ENCODE measurements at places on chromosomes 7 and 10.
A peak's percentile ranks its signal among the peaks of the same experiment; 100 is the strongest.

GRCh38 chr10:122995936-122996335 lies 12.7 kb downstream of the IKZF5 start:
- DNase-seq: no peak

DNA sequence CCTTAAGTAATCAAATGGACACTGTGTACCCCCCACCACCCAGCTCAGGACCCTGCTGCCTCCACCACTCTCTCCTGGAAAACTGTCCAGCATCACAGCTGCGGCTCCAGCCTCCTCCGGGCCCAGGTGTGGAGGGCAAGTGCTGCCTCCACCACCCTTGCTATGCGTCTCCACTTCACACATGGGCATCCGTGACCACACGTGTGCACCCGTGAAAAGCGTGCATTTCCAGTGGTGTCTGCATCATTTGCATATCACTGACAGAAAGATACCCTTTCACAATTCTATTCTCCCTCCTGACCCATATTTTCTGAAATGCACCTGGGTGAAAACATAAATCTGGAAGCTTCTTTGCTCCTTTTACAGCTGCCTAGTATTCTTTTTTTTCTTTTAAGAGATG lies 89.7 kb upstream of the PDGFA start:
- no peak for DNase-seq

DNA sequence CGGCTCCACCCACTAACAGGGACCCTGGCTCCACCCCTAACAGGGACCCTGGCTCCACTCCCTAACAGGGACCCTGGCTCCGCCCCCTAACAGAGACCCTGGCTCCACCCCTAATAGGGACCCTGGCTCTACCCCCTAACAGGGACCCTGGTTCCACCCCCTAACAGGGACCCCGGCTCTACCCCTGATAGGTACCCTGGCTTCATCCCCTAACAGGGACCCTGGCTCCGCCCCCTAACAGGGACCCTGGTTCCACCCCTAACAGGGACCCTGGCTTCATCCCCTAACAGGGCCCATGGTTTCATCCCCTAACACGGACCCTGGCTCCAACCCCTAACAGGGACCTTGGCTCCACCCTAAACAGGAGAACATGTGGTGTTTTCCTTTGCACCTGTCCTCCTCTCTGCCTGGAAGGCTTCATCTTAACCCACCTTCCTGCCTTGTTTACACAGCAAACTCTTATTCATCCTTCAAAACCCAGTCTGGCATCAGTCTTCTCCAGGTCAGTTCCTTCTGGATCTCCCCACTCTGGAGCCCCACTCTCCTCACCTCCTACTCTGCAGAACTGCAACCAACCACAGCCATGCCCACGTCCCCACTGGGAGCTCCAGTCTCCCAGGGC lies 58.0 kb downstream of the CHST15 start:
- DNase-seq: no peak

DNA sequence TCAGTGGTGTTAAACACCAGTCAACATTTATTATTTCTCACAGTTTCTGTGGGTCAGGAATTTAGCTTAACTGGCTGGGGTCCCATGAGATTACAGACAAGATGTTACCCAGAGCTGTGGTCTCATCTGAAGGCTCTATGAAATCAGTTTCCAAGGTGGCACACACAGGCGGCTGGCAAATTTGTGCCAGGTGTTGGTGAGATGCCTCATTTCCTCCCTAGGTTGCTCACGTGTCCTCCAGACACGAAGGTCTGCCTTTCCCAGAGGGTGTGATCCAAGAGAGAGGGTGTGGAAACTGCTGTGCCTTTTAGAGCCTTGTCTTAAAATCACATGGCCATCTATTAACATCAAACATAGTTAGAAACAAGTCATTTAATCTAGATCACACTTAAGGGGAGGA lies 209.0 kb downstream of the JCAD start:
- DNase-seq: no peak

DNA sequence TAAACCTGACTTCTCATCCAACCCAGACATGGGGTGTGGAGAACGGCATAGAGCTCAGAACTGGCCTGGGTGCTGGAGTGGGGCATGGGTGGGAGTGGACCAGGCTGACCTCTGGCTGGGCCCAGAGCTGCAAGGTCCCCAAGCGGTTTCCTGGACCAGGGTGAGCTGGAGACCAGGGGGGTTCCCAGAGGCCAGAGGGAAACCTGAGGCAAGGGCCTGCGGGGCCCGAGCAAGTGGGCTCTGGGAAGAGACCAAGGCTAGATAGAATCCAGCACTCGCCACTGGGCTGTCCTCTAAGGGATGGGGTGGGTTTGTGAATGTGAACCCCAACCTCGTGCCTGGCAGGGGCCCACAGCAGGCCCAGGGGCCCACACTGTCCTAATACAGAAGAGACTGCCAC lies 39.4 kb upstream of the RET start:
- DNase-seq: no peak

- no peak for DNase-seq
Observed at GRCh38 chr7:81721437-81721836, 48.4 kb downstream of the HGF start.

DNA sequence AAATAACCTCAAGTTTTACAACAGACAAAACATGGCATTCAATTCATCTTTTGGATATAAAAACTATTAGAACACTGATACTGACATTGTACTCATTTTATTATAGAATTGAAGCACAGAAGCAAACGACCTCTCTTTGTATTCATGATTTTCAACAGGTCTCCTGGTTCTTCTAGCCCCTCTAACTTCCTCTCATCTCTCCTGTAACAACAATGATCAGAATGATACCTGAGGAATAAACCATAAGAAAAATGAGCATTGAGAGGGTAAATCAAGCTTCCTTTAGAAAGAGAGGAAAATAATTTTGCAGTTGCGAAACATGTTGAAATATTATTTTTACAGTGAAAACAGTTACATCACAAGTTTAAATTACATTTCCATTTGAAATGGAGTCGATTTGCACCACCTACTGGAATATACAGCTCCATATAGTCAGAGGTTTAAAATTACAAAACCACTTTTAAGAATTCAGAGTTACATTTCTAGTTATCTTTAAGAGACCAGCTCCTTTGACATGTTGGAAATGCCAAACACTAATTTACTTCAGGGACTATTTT lies 17.5 kb upstream of the TEX36 start:
- no peak for DNase-seq

GRCh38 chr7:94908323-94909178 lies 1.2 kb downstream of the PPP1R9A start:
- DNase-seq: peak; percentile 37

- peak; percentile 58 for DNase-seq
Observed at GRCh38 chr10:93542358-93542791, 24.1 kb upstream of the FFAR4 start.

DNA sequence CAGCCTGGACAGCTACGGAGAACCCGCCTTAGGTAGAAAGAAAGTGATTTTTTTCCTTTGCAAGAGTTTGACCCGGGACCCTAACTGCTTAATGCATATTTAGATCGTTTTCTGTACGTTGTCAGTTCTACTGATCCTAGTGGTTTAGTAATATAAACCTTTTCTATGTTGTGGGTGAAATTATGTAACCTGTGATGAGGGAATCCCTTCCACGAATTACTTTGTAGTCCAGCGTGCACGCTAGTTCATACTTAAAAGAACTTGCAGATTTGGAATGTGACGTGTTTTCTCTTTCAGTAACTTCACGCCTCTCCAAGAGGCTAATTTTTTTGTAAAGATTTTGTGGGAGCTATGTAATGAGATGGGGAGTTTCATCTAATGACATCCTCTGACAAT lies 705 bp downstream of the SLF2 start:
- DNase-seq: no peak

DNA sequence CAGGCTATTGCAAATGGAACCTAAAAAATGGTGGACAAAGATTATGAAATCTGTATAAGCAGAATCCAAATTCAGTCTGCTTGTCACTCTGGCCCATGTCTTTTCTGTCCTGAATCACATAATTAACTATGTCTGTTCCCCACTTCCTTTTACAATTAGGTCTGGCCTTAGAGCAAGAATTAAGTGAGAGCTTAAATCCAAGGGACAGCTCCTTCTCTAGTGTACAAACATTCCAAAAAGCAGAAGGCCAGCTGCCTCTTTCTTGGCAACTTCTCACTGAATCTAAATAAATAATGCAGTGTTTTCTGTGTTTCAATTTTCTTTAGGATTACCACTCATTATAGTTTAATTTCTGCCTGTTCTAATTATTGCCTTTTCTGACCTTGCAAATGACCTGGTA lies 39.3 kb upstream of the NEBL start:
- no peak for DNase-seq

GRCh38 chr10:23516530-23516929 lies 77.7 kb downstream of the OTUD1 start:
- DNase-seq: no peak

DNA sequence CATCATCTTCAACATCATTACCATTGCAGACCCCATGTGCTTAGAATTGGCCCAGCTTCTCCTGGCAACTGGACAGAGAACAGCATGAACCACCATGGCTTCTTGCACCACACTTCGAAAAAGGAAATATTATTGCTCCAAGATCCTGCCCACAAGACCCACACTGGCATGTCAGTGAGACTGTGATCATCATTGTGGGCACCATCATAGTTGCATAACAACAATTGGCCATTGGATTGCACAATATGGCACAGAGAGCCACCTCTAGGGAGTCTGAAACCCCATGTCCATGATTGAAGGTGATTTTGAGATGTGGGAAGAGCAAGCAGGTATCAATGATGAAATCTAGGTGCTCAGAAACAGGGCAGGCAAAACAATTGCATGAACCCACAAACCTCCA lies 918.9 kb downstream of the GRID1 start:
- no peak for DNase-seq

DNA sequence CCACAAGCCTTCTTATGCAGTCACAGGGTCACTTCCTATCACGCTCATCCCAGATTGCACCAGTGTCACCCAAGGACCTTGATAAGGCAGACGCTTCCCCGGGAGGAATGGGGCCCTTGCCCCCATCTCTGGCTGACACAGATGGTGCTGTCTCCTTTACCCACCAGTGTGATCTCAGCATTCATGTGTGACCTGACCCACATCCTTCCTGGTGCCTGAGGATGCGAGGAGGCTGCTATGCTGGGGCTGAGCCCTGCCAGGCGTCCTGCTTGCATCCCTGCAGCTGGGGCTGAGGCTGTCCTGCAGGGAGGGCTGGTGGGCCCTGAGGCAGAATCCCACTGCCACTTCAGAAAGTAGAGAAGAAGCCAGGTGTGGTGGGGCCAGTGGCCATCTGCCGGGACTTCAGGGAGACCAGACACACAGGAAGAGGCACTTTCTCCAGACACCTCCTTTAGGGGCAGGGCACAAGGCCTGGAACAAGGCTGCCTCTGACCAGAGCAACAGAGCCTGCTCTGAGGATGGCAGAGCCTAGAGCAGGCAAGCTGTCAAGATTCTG lies 35.3 kb downstream of the RASGEF1A start:
- DNase-seq: peak; percentile 17

- DNase-seq: no peak
Observed at GRCh38 chr10:132532749-132533560, 4.6 kb upstream of the INPP5A start.

DNA sequence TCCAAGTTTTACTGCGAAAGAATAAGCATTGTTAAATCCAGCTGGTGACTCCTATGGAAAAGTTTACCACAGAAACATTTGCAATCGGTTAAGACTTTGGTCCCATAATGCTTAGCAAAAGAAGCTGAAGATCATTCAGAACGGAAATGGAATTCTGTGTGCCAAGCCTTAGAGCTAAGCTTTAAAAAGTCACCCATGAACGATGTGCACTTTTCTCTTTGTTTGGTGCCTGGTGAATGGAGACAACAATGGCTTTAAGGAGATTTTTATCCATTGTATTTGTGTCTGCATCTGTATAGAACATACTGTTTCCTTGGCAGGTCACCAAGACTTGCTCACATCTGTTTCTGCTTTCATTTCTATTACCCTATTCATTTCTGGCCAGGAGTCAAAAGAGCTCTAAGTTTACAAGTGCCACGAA lies 26.3 kb upstream of the COL1A2 start:
- no peak for DNase-seq

GRCh38 chr10:37975401-37975991 lies 951 bp downstream of the ZNF25 start:
- DNase-seq: no peak

- DNase-seq: no peak
Observed at GRCh38 chr10:50517626-50518025, 106.1 kb downstream of the SGMS1 start.

DNA sequence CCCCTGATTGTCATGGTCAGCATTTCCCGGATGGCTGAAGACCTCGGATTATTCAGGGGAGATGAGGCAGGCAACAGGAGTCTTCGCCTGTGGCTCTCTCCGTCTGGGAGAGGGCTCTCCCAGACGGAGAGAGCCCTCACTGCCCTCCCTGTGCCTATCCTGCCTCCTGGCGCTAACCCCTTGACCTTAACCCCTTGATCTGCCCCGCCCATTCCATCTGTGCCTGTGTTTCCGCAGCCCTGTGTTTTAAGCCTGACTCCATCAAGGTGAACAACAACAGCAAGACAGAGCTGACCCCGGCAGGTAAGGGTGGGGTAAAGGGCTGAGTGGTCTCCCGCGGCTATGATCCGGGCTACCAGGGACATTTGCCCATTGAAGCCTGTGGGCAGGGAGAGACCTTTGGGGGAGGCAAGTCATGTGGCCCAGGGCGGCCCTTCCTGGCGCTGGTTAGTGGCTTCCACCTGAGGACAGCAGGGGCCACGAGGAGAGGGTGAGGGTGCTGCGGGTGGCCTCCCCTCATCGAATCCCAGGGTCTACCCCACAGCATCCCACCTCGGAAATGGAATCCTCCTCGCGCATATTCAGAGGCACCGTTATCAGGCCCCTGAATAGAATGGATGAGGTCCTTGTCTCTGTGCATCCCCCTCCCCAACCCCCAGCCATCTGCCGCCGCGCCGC lies 4.2 kb upstream of the MUC12 start:
- DNase-seq: peak; percentile 47

DNA sequence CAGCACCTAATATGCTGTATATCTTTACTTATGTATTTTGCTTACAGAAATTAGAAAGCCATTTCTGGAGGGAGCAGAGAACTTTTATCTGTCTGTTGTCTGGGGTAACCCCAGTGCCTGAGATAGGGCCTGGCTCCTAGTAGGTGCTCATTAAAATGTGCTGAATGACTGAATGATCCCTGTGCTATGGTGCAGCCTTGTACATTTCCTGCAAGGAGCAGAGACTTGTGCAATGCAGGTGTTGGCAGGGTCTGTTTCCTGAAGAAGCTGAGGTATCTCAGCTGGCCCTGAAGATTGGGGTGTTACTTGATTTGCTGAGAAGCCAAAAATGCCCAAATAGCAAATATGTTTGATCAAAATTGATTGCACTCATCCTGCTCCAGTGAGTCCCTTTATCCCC lies 65.5 kb downstream of the RAMP3 start:
- DNase-seq: no peak

- no peak for DNase-seq
Observed at GRCh38 chr7:75819711-75820110, 6.1 kb upstream of the CCL24 start.

- no peak for DNase-seq
Observed at GRCh38 chr7:154371424-154371823, 319.2 kb downstream of the DPP6 start.

DNA sequence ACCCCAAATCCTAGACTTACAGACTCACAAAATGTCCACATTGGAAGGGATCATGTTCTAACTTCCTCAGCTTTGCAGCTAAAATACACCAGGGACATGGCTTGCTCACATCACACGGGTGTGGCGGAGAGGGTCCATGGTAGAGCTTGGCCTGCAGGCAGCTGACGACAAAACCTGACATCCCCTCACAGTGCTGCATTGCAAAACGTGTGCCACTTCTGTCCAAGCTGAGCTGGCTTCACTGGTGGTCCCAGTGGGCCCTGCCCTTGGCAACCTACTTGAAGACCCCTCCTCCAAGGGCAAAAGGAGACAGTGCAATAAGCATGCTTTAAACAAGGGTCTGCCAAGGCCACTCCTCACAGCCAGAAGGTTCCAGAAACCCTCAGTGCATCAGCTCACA lies 21.9 kb downstream of the ANXA11 start:
- DNase-seq: no peak

GRCh38 chr10:125850766-125851731 lies 27.7 kb downstream of the BCCIP start:
- DNase-seq: no peak
